Lung (tissue), 17 donors: ENCODE measurements at places on chromosomes 11 and 22. TPM values are rescaled to one million over a fixed set of nuclear protein-coding genes. Genes with fewer than 3 reads are reported as not detected.
A peak's percentile ranks its signal among the peaks of the same experiment; 100 is the strongest.

GRCh38 chr11:65470433-65471049 is 28.3 kb upstream of the MALAT1 start:
- no peak for DNase-seq

DNA sequence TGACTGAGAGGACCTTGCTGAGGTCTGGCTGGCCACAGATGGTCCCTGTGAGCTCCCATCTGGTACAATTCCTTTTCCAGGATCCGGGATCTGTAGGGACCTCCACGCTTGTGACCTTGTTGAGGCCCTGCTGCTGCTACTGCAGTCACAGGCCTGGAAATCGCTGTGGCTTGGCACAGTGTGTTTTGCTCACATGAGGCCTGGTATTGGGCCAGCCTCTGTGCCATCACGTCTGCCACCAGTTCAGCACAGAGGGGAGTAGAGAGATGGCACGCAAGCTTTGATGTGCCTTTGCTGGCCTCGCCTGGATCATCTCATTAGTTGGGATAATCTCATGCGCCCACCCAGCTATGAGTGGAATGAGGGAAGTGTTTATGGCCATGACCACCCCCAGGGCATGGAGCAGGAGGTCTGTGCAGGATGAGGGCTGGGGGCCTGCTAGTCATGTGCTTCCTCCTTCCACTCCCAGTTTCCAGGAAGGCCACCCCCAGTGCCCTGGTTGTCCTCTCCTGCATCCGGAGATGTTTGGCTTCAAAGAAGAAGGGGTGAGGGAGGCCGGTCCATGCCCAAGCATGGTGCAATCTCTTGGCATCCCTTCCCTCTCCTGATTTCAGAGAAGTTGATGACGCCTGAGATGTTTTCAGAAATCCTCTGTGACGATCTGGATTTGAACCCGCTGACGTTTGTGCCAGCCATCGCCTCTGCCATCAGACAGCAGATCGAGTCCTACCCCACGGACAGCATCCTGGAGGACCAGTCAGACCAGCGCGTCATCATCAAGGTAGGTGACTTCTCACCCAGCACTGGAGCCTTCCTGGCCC is 22.4 kb downstream of the DERL3 start:
- DNase-seq: no peak

DNA sequence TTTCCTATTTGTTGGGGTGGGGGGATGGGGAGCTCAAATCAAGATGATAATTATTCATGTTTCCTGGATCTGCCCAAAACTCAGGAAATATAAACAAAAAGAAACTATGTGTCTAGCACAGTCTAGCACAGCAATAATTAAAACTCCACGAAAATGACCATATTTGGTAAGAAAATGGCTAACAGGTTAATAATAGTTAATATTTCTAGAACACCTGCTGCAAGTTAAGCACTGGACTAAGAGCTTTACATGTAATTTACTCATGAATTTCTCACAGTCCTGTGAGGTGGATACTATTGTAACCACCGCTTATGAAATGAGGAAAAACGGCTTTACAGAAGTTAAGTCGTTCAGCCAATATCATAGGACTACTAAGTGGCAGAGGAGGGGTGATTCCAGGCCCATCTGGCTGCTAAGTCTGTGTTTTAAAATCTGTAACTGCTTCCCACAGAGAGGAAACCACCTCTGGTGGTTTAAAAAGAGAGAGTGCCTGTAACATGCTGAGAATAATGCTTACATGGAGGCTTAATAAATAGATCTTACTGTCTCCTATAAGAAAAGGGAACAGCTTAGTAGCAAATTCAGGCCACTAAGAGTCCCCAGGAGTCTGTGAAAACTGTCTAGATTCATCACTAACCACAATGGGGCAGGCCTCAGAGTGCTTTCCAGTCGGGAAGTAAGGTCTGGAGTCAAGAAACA is 11.0 kb upstream of the AMOTL1 start:
- DNase-seq: no peak

DNA sequence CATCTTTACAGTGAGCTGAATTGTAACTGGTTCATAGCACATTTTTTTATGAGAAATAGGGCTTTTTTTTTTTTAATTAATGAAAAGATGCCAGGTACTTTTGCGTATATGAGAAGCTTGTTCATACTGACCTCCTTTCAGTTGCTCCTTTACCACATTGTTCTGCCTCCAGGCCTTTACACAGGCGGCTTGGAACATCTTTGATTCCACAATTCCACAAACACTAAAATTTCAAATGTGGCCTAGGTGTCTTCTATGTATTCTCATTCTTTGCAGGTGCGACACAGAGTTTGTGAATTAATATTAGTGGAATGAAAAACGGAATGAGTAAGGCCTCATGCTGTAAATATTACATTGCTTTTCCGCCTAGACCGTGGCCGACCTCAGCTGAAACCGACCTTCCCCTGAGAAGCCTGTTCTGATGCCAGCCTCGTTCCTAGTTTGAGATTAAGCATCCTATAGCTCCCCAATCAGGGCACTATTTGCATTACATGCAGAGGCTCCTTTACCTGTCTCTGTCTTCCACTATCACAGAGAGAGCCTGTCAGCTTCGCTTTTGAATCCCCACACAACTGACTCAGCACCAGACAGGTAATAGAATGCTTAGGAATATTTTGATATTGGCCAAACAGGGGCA is 125.8 kb downstream of the LDLRAD3 start:
- no peak for DNase-seq

DNA sequence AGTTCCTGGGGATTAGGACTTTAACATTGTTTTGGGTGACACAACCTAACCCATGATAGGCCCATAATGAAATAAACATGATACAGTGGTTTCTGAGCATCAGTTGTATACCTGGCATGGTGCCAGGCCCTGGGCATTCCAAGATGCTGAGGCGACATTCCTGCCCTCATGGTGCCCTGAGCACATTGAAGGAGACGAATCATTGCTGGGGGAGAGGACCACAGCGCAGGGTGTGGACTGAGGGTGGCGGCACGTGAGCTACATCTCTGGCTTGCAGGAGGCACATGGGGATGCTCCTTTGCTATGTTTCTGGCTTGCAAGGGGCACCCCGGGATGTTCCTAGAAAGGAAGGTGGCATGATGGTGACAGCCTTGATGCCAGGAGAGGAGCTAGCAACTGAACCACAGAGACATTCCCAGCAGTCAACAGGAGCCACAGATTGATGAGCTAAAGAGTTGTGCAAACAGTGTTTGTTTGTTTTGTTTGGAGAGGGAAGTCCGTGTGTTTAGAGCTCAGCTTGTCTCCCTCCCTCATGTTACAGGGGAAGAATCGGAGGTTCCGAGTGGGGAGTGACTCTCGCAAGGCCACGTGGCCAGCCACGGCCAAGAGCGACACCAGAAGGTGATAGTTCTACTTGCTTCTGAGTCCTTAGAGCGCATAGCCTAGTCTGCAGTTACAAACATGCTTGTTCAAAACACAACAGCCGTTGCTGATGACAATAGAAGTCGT is 106.4 kb downstream of the MIAT start:
- DNase-seq: peak; percentile 62

GRCh38 chr11:117931331-117931950 is 2.2 kb upstream of the TMPRSS13 start:
- DNase-seq: no peak

GRCh38 chr11:77828926-77829325 is 8.0 kb downstream of the AAMDC start:
- no peak for DNase-seq

DNA sequence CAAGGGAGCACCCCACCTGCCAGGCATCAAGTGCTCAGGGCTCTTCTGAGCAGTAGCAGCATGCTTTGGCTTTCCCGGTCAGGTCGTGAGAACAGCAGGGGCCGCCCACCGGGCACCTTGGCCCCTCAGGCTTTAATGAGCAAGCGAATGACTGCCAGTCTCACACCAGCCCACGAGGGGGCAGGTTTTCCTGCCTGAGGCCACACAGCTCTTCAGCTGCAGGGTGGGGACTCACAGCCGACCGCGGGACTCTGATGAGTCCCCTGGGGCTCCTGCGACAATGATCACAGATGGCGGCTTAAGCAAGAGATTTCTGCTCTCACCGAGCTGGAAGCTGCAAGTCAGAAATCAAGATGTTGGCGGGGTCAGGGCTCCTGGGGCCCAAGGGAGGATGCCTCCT is 14.3 kb upstream of the FGF19 start:
- DNase-seq: peak; percentile 34

The CNTF gene
- total RNA-seq: 2.0 TPM

The PRODH gene
- 65.7 TPM for total RNA-seq

The OR5A1 gene
- not detected for total RNA-seq
